ENCODE measurements at places on chromosomes 1 and 21.

- no peaks in the 10 kb centered on the region for H3K36me3 ChIP-seq
- peaks cover 13% of the 10 kb centered on the region for H3K4me1 ChIP-seq
- H3K4me3 ChIP-seq: peak overlapping the region; percentile 25
- H3K27me3 ChIP-seq: peaks cover 81% of the 10 kb centered on the region
These were observed 1.3 kb upstream of the BLACAT1 start for GRCh38 chr1:205456868-205457745.

DNA sequence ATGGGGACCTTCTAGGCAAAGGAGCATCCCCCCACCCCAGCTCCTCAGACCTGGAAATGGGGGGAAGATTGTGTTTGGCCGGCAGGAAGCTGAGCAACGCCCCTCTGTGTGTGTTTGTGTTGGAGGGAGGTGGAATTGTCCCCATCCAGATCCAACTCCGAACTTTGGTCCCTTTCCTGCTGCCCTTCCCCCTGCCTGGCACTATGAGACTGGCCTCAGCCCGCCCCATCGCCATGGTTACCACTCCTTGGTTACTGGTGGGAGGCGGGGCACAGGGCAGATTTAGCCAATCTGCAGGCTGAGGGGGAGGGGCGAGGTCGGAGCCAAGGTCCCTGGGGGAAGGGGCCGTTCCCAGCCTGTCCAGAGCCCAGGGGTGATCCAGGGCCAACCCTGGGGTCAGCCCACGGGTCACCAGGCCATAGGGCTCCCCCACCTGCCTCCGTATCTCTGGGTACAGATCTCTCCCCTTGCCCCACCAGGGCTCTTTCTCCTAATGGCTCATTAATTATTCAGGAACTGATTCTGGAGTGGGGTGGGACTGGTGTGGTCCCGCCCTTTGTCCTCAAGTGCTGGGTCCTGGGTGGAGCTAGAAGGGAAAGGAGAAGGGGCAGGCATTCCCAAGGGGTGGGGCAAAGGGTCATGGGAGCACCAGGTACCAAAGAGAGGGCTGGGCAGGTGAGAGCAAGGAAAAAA is 15.2 kb downstream of the PTPRF start:
- no peak overlapping the region for H3K4me3 ChIP-seq
- H3K27me3 ChIP-seq: peaks cover 9% of the 10 kb centered on the region
- no peak overlapping the region for H3K27ac ChIP-seq
- no peaks in the 10 kb centered on the region for H3K36me3 ChIP-seq
- no peak for DNase-seq

DNA sequence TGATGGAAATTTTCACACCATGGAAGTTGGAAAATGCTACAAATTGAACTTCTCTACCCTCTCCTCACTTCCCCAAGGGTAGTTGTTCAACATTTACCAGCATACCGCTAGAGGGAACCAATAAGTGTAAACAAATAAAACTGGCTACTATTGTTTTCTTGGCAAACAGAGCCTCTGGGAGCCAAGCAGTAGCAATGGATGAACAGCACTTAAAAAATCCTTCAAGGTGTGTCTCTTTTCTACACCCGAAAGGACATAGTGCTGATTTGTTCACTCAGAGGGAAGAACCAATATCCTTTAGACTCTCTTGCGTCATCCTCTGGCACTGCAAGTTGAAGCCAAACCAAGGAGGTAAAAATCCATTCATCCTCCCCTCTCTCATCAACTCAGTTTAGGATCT is 161.5 kb downstream of the TBX15 start:
- H3K27ac ChIP-seq: no peak overlapping the region
- H3K4me1 ChIP-seq: no peaks in the 10 kb centered on the region
- H3K4me3 ChIP-seq: no peak overlapping the region
- H3K27me3 ChIP-seq: no peaks in the 10 kb centered on the region

GRCh38 chr1:172818841-172819527 is 160.1 kb downstream of the FASLG start:
- H3K4me3 ChIP-seq: peak overlapping the region; percentile 38
- peak; percentile 54 for DNase-seq
- peaks cover 40% of the 10 kb centered on the region for H3K4me1 ChIP-seq
- H3K36me3 ChIP-seq: peaks cover 4% of the 10 kb centered on the region

DNA sequence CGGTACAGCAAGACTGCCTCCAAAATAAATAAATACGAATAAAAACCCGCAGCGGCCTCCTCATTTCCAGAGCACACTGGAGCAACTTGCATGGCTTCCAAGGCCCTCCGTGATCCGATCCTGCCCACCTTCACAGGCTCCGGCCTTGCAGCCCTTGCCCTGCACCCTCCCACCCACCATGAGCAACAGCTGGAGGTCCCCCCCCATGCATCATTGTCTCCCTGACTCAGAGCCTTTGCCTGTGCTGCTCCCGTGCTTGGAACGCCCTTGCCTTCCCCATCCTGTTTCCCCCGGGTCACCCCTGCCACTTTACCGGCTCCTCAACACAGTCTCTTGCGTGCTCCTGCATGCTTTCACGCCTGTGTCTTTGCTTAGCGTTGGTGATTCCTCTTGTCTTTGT is 71.0 kb upstream of the ANGPTL1 start:
- peaks cover 8% of the 10 kb centered on the region for H3K4me1 ChIP-seq
- no peak for DNase-seq
- no peak overlapping the region for H3K4me3 ChIP-seq
- H3K27me3 ChIP-seq: peaks cover 11% of the 10 kb centered on the region

- no peak for DNase-seq
- H3K36me3 ChIP-seq: peaks cover 46% of the 10 kb centered on the region
- peak overlapping the region; percentile 59 for H3K27ac ChIP-seq
- peaks cover 39% of the 10 kb centered on the region for H3K4me1 ChIP-seq
- no peak overlapping the region for H3K4me3 ChIP-seq
- H3K27me3 ChIP-seq: no peaks in the 10 kb centered on the region
These were observed 4.3 kb downstream of the PFKL start for GRCh38 chr21:44304011-44304616.

- H3K36me3 ChIP-seq: no peaks in the 10 kb centered on the region
- H3K4me1 ChIP-seq: no peaks in the 10 kb centered on the region
- no peak overlapping the region for H3K4me3 ChIP-seq
- H3K27me3 ChIP-seq: peaks cover 44% of the 10 kb centered on the region
These were observed 28.9 kb upstream of the EFCAB14 start for GRCh38 chr1:46747683-46748288.

- H3K27ac ChIP-seq: no peak overlapping the region
- no peaks in the 10 kb centered on the region for H3K4me1 ChIP-seq
- peaks cover 3% of the 10 kb centered on the region for H3K27me3 ChIP-seq
- no peak for DNase-seq
- no peaks in the 10 kb centered on the region for H3K36me3 ChIP-seq
- H3K4me3 ChIP-seq: no peak overlapping the region
These were observed 70.9 kb downstream of the PRDM16 start for GRCh38 chr1:3139871-3140361.

DNA sequence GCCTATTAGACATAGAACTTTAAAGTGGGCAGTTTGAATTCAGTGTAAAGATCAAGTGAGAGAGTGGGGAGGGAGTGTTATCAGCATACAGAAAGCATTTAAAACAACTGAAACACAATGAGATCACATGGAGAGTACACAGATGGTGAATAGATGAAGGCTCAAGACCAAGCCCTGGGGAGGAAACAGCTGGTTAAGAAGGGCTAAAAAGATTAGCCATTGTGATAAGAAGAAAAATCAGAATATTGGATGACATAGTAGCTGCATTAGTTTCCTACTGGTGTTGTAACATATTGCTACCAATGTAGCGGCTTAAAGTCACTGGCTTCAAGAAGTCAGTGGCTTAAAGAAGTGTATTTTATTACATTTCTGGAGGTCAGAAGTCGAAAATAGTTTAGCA is 443.4 kb upstream of the RGS18 start:
- no peak for DNase-seq
- no peak overlapping the region for H3K27ac ChIP-seq
- no peaks in the 10 kb centered on the region for H3K36me3 ChIP-seq
- no peaks in the 10 kb centered on the region for H3K27me3 ChIP-seq
- no peaks in the 10 kb centered on the region for H3K4me1 ChIP-seq

DNA sequence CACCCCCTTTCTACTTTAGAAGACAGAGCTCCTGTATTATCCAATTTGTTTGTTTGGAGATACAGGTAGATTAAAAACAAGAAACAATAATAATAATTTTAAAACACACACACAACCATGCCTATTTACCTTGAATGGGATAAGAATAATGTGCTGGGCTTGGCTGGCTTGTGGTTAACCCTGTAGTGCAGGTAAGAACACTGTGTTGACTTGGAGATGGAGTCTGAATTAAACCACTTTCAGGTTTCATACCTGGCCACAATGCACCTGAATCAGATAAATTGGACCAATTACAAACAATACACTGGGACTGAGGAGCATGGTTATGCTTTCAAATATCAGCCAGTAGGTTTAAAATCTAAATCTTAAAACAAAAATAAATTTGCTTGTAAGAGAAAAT is 60.8 kb downstream of the EYA3 start:
- no peaks in the 10 kb centered on the region for H3K27me3 ChIP-seq
- no peak for DNase-seq
- H3K4me1 ChIP-seq: no peaks in the 10 kb centered on the region

DNA sequence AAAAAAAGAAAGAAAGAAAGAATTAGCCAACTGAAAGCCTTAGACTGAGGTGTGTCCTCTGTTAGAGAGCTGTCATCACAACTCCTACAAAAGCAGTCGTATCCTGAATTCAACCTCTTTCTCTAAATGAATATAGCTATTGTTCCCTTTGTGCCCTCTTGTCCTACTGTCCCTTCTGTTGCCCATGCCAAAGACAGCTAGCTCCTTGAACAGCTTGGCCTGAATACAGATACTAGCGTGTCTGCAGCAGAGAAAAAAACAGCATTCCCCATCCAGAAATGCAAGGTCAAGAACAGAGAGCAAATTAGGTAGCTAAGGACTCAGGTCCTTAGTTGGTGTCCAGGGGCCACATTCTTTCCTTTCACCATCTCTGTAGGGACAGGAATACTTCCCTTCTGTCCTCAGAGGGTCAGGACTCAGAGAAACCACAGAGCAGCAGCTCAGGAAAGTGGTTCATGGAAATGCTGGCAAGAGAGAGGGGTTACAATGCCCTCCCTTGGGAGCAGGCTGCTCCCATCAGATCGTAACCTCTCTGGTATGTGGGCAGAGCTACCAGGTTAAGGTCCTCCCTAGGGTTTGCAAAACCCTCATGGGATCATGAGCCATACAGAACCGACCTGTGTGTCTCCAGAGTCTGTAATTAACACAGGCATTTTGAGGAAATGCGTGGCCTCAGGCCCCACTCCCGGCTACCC is 1.8 kb upstream of the ZBTB48 start:
- no peak overlapping the region for H3K27ac ChIP-seq
- no peak for DNase-seq
- H3K27me3 ChIP-seq: no peaks in the 10 kb centered on the region
- H3K4me3 ChIP-seq: no peak overlapping the region
- peaks cover 23% of the 10 kb centered on the region for H3K36me3 ChIP-seq

GRCh38 chr1:6278263-6278662 is 17.4 kb upstream of the GPR153 start:
- no peaks in the 10 kb centered on the region for H3K27me3 ChIP-seq
- no peak for DNase-seq
- no peak overlapping the region for H3K4me3 ChIP-seq
- H3K4me1 ChIP-seq: no peaks in the 10 kb centered on the region
- peaks cover 21% of the 10 kb centered on the region for H3K36me3 ChIP-seq

- H3K36me3 ChIP-seq: no peaks in the 10 kb centered on the region
- no peak overlapping the region for H3K4me3 ChIP-seq
- no peaks in the 10 kb centered on the region for H3K4me1 ChIP-seq
- H3K27ac ChIP-seq: no peak overlapping the region
- no peak for DNase-seq
These were observed 44.5 kb downstream of the KIRREL1 start for GRCh38 chr1:158037866-158038359.

DNA sequence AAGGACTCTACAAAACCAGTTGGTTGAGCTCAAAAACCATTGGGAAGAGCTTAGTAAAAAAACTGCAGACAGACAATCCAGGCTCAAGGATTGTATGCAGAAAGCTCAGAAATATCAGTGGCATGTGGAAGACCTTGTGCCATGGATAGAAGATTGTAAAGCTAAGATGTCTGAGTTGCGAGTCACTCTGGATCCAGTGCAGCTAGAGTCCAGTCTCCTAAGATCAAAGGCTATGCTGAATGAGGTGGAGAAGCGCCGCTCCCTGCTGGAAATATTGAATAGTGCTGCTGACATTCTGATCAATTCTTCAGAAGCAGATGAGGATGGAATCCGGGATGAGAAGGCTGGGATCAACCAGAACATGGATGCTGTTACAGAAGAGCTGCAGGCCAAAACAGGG is 104.0 kb upstream of the BMP8A start:
- DNase-seq: no peak
- no peaks in the 10 kb centered on the region for H3K27me3 ChIP-seq
- H3K36me3 ChIP-seq: peaks cover 92% of the 10 kb centered on the region

DNA sequence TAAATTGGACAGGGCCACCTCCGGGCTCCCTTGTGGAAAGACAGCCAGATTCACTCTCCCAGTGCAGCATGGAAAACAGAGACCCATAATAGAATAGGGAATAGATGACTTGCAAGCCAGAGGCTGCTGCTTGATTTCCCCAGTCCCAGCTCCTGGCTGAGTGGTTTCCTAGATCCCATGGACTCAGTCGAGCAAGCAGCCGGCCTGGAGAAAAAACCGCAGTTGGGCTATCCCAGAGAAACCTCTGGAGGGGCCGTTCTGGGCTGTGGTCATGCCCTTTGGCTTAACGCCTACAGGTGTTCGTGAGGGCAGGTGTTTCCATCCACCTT is 61.7 kb downstream of the ELK4 start:
- no peak for DNase-seq
- H3K4me1 ChIP-seq: peaks cover 3% of the 10 kb centered on the region
- H3K36me3 ChIP-seq: no peaks in the 10 kb centered on the region
- H3K27me3 ChIP-seq: peaks cover 64% of the 10 kb centered on the region
- H3K27ac ChIP-seq: no peak overlapping the region
- H3K4me3 ChIP-seq: no peak overlapping the region

- peaks cover 85% of the 10 kb centered on the region for H3K36me3 ChIP-seq
- H3K4me3 ChIP-seq: peak overlapping the region; percentile 98
- H3K27me3 ChIP-seq: no peaks in the 10 kb centered on the region
These were observed 316 bp downstream of the AP4B1 start for GRCh38 chr1:113904293-113904673.

- no peaks in the 10 kb centered on the region for H3K36me3 ChIP-seq
- no peaks in the 10 kb centered on the region for H3K27me3 ChIP-seq
- no peak overlapping the region for H3K27ac ChIP-seq
- H3K4me1 ChIP-seq: no peaks in the 10 kb centered on the region
- DNase-seq: no peak
These were observed 308.1 kb downstream of the GPATCH2 start for GRCh38 chr1:217322834-217323233.

All from activated T-cell treated with anti-CD3 and anti-CD28 coated beads, Interleukin-2, amount 50 U/mL, for 24 hours (primary cell).